ENCODE measurements at places on chromosomes 3 and 15.
A peak's percentile ranks its signal among the peaks of the same experiment; 100 is the strongest.

- DNase-seq, result no peak
Observed at GRCh38 chr15:31660816-31661215, 334.2 kb downstream of the KLF13 start.

DNA sequence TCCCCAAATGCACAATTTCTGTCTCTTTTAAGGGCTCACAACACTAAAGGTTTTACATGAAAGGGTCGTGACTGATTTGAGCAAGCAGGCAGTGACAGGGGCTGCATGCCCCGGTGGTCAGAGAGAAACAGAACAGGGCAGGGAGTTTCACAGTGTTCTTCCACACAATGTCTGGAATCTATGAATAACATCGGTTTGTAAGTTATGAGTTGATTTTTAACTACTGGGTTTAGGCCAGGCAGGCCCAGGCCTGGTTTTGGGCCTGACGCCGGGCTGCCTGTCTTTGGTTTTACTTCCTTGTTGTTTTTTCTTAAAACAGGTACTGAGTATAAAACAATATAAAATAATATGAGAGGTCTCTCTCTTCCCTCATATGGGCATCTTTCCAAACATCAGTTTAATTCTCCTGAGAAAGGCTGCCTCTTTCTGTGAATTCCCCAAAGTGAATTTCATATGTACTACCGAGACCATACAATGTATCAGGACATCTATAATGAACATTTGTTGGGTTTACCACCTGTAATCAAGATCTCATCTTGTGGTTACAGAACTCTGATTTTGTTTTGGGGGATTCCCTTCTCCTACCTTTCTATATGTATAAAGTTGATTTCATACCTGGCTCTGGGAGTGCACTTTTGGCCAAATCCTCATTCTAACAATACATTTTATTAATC is 74.4 kb downstream of the CD200 start:
- no peak for DNase-seq

GRCh38 chr3:3860235-3860634 is 61.0 kb downstream of the LRRN1 start:
- DNase-seq, result no peak

GRCh38 chr3:139548801-139549200 is 9.3 kb upstream of the RBP1 start:
- DNase-seq, result no peak

DNA sequence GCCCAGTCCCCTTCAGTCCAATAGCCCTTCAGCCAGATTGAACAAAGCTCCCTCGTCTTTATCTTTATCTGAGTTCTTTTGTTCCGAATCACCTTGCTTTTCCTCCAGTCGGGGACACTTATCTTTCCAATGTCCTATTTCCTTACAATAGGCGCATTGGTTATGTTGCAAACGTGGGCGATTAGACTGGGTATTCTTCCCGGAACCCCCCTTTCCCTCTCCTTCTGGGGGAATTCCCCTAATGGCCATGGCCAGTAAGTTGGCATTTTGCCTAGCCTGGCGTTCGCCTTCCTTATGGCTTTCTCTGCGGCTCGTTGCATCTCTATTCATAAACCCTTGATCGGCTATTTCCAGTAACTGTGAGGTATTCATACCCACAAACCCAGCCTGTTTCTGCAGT is 82.2 kb upstream of the VEPH1 start:
- DNase-seq, result no peak

GRCh38 chr3:30522476-30522875 is 83.9 kb upstream of the TGFBR2 start:
- no peak for DNase-seq

- DNase-seq, result no peak
Observed at GRCh38 chr15:23401627-23402026, 45.4 kb downstream of the GOLGA6L2 start.

GRCh38 chr3:11835028-11835639 is 11.6 kb downstream of the TAMM41 start:
- DNase-seq, result no peak

GRCh38 chr15:43210172-43210745 is 10.6 kb downstream of the EPB42 start:
- no peak for DNase-seq

- DNase-seq, result no peak
Observed at GRCh38 chr3:52366527-52366926, 50.4 kb downstream of the DNAH1 start.

DNA sequence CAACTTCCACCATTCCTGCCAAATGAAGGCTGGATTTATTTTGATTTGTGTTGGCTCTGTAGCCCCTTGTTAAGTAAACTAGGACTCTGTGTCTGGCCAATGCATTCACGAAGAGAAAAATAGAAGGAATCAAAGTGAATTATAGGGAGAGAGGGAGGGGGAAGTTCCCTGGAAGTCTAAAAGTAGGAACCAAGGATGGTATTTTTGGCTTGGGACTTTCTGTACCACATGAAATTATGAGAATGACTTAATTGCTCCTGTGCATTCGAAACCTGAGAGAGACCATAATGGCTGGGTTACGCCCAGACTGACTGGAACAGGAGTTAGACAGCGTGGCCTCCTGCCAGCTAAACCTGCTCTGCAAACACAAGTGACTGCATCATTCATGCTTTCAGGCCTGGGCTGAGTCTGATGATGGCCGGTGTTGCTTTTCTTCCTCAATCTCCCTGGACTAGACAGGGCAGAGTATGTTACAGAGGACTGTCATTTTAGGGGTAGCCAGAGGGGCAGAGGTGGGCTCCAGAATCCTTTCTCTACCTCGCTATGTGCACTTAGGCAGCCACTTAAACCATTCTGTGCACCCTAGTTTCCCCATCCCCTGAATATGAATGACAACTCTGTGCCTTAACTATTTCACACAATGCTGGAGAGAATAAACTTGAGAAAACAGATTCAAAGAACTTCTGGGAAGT is 58.9 kb downstream of the MYO1E start:
- DNase-seq, result no peak

DNA sequence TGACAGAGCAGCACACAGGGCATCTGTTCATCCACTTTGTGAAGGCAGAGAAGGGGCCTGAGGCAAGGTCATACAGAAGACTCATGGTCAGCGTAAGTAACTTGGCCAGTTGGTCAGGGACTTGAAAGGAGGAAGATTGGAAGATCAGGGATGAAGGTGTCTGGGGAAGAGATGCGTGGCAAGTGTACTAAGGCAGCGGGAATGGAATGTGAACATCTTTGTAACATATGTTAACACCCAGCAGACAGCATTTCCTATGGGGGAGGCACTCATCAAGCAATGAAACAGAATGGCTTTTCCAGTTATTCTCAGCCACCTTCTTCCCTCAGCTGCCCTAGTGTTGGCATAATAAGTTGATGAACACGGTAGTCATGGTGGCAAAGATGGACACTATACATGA is 7.8 kb upstream of the RFC4 start:
- DNase-seq, result no peak

DNA sequence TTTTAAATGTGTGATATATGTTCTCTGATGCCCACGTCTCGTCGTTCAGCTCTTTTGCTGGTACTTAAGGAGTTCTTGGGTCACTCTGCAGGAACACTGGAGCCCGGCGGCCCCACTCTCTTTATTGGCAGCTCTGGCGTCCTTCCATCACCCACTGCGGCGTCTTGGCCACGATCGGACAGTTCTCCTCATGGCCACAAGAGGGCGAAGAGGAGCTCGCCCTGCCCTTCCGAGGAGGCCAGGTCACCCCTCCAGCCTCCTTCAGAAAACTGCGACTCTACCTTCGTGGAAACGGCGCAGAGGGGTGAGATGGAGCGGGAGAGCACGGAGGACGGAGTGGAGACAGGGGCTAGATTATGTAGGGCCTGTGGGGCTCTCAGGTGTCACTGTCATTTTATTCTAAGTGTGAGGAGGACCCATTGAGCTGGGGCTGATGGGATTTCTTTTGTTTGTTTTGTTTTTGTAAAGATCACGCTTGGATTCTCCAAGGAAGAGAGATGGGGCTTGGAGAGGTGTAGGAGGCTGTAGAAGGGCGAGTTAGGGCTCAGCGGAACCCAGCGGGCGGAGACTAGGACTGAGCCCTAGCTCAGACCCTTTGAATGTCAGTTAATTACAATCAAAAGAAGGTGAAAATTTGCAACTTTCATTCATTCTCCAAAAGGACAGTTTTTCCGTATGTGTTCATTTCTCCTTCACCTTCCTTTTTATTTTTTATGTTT is 28.0 kb upstream of the GABRA5 start:
- DNase-seq, result no peak

- no peak for DNase-seq
Observed at GRCh38 chr3:87982421-87982820, 76.4 kb downstream of the CGGBP1 start.

DNA sequence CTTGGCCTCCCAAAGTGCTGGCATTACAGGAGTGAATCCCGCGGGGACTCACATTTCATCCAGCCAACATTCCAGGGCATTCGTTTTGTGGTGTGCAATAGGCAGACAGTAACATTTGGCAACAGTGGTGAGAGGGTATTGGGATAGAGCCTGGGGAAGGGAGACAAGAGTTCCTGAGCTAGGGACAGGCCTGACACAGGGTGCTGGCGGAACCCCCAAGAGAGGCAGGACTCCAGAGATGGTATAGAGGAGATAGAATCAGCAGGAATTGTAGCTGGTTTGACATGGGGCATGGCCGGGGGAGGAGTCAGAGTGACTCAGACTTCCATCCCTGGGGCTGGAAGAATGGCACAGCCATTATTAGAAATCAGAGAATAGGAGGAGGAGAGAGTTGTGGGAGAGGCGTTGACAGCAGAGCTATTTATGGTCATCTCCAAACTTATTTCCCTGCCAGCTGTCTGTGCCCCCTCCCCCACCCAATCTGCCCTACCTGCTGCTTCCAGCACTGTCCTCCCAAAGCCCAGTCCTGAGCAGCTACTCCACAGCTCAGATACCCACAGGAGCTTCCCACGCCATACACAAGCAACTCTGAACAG is 4.4 kb upstream of the IDH2 start:
- DNase-seq, result peak; percentile 43

GRCh38 chr3:194342861-194343560 is 8.1 kb downstream of the CPN2 start:
- no peak for DNase-seq

GRCh38 chr3:88703501-88704059 is 403.8 kb upstream of the EPHA3 start:
- no peak for DNase-seq

DNA sequence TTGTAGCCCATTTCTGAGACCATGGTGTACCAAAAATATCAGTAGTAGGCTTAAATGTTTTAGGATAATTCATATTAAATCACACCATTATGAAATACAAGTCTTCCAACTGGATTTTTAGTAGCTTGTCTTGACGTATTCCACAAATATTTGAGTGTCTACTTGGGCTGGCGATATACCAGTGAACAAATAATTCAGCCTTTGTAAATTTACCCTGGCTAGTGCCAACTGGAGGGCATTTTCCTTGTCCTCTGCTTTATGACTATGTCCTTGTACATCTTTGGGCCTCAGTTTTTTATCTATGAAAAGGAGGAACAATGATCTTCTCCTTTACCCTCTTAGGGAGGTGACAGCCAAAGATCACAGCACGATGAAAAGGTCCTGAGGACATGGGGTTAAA is 114.8 kb downstream of the FRMD4B start:
- DNase-seq, result no peak

- no peak for DNase-seq
Observed at GRCh38 chr3:30696403-30696819, 90.0 kb downstream of the TGFBR2 start.

DNA sequence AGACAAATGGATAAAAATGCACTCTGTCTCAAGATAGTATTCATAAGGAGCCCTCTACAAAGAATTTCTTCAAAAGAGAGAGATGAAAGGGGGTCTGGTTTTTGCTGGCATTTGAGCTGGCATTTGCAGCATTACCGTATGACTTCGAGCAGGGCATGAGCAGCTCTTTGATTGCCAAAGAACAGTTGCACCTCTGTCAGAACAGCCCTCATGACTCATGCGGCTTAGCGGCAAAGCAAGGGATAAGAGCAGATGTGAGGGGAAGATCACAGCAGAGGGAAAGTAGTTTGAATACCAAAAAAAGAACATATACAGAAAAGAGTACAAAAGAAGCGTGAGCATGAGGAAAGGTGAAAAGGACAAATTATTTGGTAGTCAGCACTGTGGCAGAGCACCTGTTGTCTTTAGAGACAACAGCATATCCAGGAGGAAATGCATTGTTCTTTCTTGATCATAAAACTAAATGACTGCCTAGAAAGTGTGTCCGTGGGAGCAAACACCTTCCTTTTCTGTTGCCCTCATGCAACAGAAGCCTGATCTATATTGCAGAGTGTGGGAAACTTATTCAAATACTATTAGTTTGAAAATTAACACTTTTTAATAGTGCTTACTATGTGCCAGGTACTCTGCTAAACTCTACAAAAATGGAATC is 80.5 kb upstream of the SLC24A5 start:
- no peak for DNase-seq

DNA sequence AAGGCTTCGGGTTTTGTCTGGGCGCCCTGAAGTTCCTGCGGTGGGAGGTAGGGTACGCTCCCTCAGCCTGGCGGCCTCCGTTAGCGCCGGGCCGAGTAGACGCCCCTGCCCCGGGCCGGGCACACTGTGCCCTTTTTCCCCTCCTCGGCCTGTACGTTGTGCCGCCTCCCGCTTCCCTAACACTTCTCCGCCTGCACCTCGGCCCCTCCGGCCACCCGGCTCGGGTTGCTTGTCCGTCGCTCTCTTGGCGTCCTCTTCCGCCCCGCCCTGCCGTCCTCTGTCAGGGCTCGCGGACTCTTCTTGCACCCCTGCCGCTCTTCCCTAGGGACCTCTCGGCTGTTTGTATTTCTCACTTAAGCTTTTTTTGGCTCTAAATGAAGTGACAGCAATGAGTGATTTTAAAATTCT is 384 bp downstream of the KNL1 start:
- peak; percentile 88 for DNase-seq

- no peak for DNase-seq
Observed at GRCh38 chr3:103440539-103441203, 1005.9 kb downstream of the ZPLD1 start.

GRCh38 chr3:156356537-156357363 is 198.2 kb downstream of the SSR3 start:
- no peak for DNase-seq

DNA sequence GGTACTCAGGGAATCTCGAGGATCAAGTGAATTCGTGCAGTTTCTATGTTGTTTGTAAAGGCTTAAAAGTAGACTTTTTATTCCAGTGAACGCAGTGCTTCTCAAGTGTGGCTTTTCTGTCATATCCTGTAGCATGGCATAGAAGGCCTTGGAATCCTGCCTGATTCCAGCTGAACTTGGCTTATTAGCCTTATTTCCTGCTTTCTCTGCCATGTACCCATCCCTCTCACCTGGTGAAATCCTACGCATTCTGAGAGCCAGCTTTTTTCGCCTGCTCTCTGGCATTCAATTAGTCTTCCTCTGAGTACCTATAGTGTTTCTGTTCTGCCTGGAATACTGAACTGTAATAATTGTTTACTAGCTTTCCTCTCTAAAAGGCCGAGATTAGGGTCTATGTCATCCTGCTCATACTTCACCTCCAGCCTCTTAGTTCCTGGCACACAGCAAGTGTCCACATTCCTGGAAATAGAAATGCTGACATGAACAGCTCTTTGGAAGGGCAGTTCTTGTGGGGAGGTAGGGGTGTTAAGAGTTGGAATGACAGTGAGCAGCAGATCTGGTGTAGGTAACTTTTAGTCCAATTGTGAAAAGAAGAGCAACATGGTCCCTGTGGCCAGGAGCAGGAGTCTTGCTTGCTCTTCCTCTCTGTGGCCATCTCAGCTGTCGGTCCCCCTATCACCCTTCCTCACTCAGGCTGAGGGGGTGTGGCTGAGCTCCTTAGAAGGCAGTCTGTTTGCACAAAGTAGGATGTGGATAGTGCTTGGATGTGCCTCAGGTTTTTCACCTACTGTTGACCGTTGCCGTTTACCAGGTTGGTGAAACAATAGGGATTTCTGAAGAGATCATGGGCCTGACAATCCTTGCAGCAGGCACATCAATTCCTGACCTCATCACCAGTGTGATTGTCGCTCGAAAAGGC is 30.4 kb downstream of the SLC24A1 start:
- DNase-seq, result no peak

- no peak for DNase-seq
Observed at GRCh38 chr15:51368751-51369450, 27.4 kb downstream of the GLDN start.

Data from spleen (tissue), 13 donors.